A549 treated with dexamethasone at 1 μM for 4 hours (cell line): ENCODE measurements at places on chromosomes 1 and 21. TPM values are rescaled to one million over a fixed set of nuclear protein-coding genes. Genes with fewer than 3 reads are reported as not detected.

Gene S100A10
- 2,531 to 3,155 TPM (median 2,621 TPM) in 5 replicates for total RNA-seq

Gene USH2A
- under 0.01 TPM in 1 of 5 replicates, not detected in the others for total RNA-seq

Gene PLPPR5
- total RNA-seq = not detected in 5 replicates

Gene FTCD
- total RNA-seq = 0.16 to 0.33 TPM (median 0.19 TPM) in 3 of 5 replicates, not detected in the others

Gene NVL
- total RNA-seq = 20.4 to 23.9 TPM (median 22.9 TPM) in 5 replicates

Gene CD34
- 0.02 to 0.05 TPM in 2 of 5 replicates, not detected in the others for total RNA-seq
